ENCODE measurements at places on chromosomes 3 and 15.

DNA sequence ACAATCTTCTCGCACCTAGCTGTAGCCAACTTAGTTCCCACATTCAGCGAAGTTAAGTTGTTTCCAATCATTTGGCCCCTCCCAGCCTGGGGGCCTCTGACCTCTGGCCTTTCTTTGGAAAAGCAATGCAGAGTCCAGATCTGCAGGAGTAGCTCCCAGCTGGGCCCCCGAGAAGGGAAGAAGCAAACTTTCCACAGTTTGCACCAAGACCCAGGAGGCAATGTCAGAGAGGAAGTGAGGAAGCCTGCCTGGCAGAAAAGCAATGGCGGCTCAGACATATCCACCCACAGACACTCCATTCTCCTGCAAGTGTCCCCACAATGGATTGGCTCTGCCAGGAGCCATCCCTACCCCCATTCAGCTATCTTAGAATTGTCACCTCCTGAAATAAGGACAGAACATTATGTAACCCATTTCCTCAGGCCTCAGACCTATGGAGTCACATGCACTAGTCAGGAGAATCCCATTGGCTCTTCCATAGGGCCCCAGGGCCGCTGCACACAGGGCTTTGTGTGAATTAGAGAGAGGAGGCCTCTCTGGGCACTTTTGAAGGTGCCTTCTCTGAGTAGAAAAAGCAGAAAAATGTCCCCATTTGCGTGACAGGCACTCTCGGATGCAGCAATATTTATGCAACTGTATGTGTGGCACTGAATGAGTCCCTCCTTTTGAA, 3.0 kb upstream of the BUB1B start:
- DNase-seq: no peak

- no peak for DNase-seq
Measured at GRCh38 chr3:189403194-189403593, 228.0 kb upstream of the TP63 start.

DNA sequence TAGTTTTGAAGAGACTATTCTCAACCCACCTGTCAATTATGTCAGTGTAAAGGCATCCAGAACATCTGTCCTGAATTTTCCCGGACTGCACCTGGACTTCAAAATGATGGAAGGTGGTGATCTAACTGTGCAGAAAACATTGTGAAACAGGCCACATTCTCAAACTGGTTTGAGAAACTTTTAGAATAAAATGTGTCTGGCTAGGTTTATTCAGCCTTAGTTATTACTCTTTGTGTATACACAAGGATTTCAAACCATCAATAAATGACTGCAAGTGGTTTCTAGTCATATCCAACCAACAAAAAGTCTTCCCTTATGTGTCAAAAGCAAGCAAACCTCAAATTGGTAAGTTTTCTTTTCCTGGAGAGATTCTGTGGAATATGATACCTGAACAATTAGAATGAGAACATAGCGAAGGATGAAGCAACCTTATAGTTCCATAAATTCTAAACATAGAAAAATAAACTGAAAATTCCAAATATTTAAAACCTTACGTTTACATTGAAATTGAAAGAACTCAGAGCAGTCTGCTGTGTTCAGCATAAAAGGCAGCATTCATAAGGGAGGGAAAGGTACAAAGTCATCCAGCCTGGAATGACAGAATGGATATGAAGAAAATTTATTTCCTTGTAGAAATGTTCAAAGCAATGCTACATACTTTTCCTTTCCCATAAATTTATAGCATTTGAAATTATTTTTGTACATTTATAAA, 306.6 kb upstream of the TGFBR2 start:
- no peak for DNase-seq

DNA sequence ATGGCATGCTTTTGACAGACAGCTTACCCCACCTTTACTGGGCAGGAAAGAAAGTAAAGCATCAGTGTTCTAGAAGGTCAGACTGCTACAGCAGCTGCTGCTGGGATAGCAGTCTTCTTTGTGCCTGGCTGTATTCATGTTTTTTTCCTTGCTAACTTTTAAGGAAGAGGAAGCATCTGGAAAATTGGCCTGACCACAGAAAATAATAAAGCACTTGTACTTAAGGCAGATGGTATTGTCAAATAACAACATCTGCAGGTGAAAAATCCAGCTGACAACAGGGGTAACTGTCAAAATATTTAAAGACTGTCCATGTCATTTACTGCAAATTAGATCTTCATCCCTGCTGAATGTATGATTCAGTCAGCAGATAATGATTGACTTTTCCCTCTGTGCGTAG, 229.0 kb downstream of the OXSM start:
- no peak for DNase-seq

GRCh38 chr3:27095553-27096222, 273.5 kb downstream of the NEK10 start:
- DNase-seq: no peak

DNA sequence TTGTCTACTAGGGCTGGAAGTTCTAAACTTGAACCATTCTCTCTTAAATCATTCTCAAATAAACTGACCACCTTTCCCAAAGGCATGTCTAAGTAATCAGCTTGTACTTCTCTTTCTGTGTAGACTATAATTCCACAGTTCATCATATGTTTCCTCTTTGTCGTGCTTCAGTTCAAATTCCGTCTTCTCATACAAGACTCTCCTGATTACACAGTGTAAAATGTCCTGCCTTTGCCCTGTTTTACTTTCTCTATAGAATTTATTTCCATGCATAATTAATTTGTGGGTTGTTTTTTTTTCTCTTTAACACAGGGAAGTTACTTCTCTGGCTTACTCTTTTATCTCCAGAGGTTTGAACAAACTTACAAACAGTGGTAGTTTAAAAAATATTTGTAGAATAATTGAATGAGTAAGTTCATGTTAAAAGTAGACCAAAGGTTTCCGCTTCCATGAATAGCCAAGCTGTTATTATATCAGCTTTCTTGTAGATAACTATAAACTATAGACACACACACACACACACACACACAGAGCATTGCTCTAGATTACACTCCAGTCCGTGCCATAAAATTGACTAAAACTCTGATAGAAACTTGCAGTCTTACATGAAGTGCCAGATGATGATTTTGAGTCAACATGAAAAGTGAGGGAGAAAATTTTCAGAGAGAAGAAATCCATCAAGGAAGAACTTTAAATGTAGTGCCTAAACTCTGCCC, 119.0 kb downstream of the SUCNR1 start:
- no peak for DNase-seq

- no peak for DNase-seq
Measured at GRCh38 chr3:173957646-173958045, 560.1 kb downstream of the NLGN1 start.

DNA sequence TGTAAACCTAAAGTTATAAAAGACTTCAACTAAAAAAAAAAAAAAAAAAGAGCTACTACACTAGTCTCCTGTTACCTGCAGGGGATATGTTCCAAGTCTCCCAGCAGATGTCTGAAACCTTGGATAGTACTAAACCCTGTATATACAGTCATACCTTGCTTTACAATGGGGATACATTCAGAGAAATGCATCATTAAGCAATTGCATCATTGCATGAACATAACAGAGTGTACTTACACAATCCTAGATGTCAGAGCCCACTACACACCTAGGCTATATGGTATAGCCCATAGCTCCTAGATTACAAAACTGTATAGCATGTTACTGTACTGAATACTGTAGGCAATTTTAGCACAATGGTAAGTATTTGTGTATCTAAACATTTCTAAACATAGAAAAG, 119.1 kb downstream of the GMPS start:
- DNase-seq: no peak

DNA sequence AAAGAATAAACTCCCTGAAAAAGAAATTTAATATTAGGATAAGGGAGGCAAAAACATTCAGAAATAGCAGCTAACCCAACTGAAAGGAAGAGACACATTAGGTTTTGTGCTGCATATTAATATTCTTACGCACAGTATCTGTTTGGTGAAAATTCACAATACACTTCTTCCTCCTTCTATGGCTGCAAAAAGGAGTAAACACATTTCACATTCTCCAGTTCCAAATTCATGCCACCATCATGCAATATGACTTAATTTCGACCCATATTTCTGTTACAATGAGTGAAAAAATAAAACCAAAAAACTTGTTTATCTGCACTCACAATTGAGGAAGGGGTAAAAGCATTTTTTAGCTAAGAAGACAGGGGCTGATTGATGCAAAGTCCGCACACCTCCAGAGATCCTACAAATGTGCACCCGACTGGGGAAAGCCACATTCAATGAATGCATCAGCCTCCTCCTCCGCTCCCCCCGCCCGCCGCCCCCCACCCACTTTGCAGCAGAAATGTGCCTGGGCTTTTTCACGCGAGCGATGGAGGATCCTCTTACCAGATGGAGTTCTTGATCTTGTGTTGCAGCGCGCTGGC, 1.0 kb downstream of the RFX7 start:
- DNase-seq: no peak

DNA sequence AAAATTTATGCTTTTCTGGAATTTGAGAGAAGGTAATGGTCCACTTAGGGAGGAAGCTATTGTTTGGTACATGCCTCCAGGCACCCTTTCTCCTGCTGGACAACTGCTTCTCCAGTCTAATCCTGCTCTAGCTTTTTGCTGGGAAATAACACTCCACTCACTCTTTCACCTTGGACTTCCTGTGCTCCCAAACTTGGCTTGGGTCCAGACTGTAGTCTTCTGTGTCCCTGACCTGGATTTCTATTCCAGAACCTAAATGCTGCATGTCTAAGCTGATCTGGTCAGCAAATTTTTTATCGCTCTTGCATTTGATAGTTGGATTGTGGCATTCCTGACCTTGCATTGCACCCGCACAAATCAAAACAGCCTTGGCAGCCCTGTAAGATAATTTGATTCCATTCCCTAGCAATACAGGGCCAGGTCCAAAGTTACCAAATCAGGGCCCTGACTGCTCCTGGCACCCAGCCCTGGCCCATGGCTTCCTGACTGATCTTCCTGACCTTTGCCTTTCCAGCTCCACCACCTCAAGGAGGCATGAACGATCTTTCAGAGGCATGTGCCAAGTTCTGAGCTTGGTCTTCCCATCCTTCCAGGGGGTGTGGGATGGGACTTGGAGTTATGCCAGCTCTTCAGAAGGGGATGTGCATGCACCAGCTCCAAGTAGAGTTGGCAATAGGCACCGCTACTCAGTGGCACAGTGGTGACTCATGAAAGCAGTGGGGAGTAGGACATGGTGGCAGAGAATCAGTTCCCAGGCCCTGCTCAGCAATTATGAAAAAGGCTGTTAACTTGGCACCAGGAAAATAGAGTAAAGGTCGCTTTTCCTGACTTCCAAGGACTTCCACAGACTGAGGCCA, 43.9 kb upstream of the GOLGA8J start:
- no peak for DNase-seq

DNA sequence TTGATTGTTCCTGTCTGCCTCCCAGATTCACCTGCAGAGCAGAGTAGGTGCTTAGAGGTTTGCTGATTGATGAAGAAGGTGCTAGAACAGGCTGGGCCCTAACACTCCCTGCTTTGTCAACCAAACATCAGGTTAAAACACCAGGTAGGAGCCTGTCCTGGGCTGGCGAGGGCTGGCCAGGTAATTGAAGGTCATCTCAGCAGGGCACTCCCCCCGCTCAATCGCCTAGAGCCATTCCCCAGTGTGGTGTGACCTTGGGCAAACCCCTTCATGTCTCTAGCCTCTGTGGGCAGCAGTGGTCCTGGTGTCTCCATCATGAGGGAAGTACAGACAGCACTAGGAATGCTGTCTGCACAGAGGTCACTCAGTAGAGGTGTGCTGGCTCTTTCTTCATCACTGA, 88.3 kb downstream of the KLF15 start:
- no peak for DNase-seq

DNA sequence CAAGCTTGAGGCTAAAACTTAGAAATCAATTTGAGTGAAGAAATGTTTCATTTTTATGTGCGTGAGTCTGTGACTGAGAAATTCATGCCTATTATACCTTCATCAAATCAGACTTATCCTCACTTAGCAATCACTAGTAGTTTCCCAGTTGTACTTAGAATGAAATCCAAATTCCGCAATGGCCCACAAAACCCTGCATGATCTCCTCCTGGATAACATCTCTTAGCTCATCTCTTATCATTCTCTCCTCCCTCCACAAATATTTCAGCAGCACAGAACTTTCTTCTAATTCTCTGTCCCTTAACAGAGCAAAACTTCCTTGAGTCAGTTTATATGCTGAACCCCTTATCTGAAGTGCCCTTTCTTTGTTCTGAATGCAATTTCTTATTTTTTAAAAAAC, 198.8 kb upstream of the TGFBR2 start:
- DNase-seq: no peak

DNA sequence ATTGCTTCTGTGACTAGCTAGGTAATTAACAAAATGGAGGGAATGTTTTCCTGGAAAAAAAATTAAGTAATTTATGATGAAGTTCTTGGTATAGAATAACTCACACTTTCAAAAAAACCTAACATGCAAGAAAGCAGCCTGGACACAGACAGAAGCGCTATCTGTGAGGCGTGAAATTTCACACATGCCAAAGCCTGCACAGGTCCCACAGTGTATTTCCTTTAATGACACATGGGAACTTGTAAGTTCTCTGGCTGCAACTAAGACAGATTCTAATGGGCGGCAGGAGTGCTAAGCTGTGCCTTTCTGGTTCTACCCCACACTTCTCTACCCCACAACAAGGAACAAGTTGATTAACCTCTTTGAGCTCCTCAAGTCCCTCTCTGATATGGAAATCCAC, 84.9 kb upstream of the NEO1 start:
- DNase-seq: no peak

- DNase-seq: no peak
Measured at GRCh38 chr3:123535580-123535979, 49.3 kb downstream of the HACD2 start.

GRCh38 chr3:43222590-43222989, 63.8 kb upstream of the SNRK start:
- no peak for DNase-seq

DNA sequence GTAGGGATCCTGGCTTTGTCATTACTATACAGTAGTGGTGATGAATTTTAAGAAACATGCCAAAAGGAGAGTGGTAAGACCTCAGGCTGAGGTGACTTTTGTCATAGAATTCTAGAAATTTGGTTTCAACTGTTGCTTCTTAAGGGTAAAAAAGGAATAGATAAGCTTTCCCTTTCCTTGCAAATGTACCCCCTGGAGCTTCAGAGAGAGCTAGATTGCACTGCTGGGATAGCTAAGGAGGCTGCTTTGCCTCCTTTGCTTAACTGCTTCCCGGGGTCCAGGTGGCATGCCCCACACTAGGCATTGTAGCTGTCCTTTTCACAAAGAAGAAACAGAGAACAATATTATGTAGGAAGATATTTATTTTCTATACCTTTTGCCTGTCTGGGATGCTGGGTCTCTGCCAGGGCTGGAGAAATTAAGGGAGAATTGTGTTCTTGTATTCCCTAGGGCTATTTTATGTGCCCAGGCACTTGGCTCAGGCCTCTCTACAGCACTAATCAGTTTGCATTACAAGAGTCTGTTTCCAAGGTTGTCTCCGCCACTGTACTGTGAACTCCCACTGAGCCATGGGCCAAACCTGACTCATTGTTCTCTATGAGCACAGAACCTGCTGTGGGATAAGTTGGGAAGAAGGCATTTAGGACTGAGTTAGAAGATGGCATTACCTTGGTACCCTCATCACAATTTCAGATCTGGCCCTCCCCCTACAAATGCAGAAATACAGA, 460.0 kb downstream of the PDCD6IP start:
- no peak for DNase-seq

GRCh38 chr3:193803288-193803687, 210.3 kb downstream of the OPA1 start:
- DNase-seq: no peak

- no peak for DNase-seq
Measured at GRCh38 chr3:10855083-10855870, 39.2 kb downstream of the SLC6A11 start.

- no peak for DNase-seq
Measured at GRCh38 chr3:150970665-150971324, 1.7 kb downstream of the CLRN1 start.

GRCh38 chr3:36846406-36846805, 82.1 kb upstream of the DCLK3 start:
- no peak for DNase-seq

Measured in activated T-cell treated with anti-CD3 and anti-CD28 coated beads, Interleukin-2, amount 50 U/mL, for 24 hours (primary cell).